Stimulated activated CD4-positive, alpha-beta T cell treated with anti-CD3 and anti-CD28 coated beads, Interleukin-1b, Interleukin-23, amount 100 ng/mL, for 4 hours (primary cell): ENCODE measurements at places on chromosomes 4 and X.

GRCh38 chr4:60133375-60133774 lies 1066.8 kb upstream of the ADGRL3 start:
- no peak for DNase-seq

- no peak for DNase-seq
These were observed 227.8 kb upstream of the SPRY1 start for GRCh38 chr4:123168812-123169211.

DNA sequence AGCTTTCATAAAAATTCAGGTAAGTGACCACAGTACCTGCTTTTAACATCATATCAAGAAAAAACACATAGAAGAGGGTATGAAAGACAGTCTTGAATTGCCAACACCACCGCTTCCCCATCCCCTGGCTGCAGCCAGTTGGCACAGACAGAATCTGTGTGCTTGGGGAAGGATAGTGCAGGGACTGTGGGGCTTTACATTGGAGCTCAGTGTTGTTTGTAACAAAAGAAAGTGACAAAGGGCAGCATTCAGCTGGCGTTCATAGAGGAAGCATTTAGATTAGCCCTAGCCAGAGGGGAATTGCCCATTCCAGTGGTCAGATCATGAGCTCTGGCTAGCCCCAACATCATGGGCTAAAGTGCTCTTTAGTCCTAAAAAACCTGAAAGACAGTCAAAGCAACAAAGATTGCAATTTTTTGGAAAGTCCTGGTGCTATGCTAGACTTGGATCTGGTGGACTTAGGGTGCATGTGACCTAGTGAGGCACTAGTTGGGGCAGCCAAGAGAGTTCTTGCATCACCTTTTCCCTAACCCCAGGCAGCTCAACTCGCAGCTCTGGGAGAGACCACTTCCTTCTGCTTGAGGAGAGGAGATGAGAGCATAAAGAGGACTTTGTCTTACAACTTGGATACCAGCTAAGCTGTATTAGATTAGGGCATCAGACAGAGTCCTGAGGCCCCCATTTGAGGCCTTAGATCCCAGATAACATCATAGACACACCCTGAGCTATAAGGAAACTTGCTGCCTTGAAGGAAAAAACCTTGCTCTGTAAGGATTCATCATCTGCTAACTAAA lies 1602.4 kb upstream of the ADGRL3 start:
- no peak for DNase-seq

DNA sequence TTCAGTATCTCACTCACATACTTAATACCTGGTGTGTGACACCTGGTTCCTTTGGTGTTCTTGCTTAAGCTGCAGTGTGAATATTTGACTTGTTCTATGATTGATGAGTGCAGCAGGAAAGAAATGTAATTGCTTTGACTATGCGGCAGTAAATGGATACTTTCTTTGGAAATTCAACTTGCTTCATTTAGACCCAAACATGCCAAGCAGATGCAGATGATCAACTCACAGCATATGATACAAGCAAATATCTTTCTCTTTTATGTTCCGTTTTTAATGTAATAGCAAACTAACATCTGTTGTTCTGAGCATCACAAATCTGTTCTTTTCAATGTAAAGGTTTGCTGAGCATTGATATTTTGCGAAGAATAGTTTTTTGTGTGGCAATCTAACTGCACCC lies 549.5 kb downstream of the C4orf33 start:
- DNase-seq: no peak

DNA sequence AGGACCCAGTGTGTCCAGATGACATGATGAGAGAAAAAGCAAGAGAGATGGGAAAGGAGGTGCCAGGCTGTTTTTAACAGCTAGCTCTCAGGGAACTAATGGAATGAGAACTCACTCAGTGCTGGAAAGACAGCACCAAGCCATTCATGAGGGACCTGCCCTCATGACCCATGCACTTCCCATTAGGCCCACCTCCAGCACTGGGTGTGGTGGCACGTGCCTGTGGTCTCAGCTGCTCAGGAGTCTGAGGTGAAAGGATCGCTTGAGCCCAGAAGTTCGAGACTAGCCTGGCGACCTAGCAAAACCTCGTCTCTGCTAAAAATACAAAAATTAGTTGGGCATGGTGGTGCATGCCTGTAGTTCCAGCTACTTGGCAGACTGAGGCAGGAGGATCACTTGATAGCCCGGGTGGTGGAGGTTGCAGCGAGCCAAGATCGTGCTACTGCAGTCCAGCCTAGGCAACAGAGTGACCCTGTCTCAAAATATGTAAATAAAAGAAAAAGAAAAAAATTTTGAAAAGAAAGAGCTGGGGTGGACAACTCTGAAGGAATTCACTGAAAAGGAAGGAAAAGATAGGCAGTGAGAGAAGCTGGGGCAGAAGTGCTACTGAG lies 50.9 kb downstream of the FAM193A start:
- no peak for DNase-seq

GRCh38 chr4:152021788-152022438 lies 261.1 kb upstream of the GATB start:
- no peak for DNase-seq

GRCh38 chr4:183398298-183399125 lies 45.9 kb upstream of the CDKN2AIP start:
- peak; percentile 61 for DNase-seq

GRCh38 chr4:154441124-154441523 lies 50.5 kb downstream of the DCHS2 start:
- DNase-seq: no peak

DNA sequence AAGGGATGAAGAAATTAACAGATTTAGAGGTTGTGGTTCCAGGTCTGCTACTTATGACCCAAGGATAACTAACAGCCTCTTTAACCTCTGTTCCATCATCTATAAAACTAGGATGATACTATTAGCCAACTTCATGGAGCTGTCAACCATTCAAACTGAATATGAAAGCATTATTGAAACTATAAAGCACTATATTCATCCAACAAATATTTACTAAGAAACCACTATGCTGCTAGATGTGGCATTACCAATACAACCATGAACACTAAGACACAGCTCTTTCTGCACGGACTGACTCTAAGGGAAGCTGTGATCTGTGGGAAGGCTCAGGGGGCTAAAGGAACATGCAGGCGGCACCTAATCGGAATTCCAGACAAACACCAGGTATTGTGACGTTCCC lies 66.0 kb downstream of the APBB2 start:
- DNase-seq: no peak

GRCh38 chr4:38980903-38981676 lies 51.1 kb downstream of the TMEM156 start:
- DNase-seq: no peak

GRCh38 chr4:143400082-143400481 lies 63.4 kb downstream of the GAB1 start:
- no peak for DNase-seq

DNA sequence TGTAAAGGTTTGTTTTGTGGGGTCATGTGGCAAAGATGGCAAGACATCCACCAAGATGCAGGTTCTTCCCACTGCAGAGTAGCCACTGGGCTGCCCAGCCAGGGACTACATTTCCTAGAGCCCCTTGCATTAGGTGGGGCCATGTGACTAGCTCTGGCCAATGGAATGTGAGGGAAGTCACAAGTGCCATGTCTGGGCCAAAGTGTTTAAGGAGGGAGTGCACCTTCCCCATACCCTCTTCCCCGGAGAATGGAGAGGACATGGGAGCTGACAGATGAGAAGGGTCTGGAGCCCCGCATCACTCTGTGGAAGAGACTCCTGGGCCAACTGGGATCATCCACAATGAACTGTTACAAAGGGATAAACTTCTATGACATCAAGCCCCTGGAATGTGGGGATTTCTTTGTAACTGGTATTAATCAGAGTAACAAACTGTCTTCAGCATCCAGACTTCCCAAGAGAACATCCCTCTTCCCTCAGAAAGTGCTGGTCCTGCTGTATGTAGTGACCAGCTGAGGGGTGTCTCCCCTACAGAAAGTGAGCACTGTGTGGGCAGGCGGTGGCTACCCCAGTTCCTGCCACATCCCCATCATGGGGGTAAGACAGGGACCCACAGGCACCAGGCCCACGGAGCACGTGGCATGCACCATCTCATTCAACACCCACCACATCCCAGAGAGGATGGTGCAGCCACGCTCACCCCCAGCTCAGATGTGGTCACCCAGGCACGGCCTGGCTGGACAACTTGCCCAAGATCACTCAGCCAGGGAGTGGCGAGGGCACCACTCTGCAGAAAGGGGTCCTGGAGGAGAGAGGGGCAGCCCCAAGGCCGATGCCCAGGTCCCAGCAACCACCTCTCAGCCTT lies 10.9 kb downstream of the PPP2R2C start:
- DNase-seq: no peak

- DNase-seq: no peak
These were observed 62.0 kb downstream of the PHKA1 start for GRCh38 chrX:72652082-72652481.

- no peak for DNase-seq
These were observed 326.7 kb downstream of the STK32B start for GRCh38 chr4:5378002-5378401.

DNA sequence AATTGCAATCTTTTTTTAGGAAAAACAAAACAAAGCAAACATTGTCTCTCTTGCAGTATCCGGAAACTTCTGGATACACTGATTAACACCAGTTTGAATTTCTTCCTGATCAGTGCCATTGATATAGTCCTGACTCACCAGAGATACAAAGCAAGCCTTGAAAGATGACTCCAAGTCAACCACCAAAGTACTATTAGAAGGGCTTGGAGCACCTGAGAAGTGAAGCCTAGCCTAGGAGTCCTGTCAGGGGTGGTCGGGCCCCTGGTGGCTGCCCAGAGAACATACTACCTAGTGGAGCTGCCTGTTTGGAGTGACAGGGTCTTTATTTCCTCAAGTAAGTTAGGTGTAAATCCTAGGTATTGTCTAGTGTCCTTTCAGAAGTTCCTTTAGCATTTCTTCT lies 593.2 kb downstream of the ZNF674 start:
- DNase-seq: no peak
